HFFc6 (cell line): ENCODE measurements at places on chromosomes 2 and 18. TPM values are rescaled to one million over a fixed set of nuclear protein-coding genes. Genes with fewer than 3 reads are reported as not detected.
A peak's percentile ranks its signal among the peaks of the same experiment; 100 is the strongest.

The HOXD1 gene
- total RNA-seq: not detected in 2 replicates

The CCDC141 gene
- not detected in 2 replicates for total RNA-seq

The SLC38A11 gene
- 1.5 to 3.0 TPM (median 2.0 TPM) in 3 replicates for total RNA-seq

The SULT1C4 gene
- not detected in 3 replicates for total RNA-seq

The FBXO48 gene
- 0.21 to 0.76 TPM (median 0.69 TPM) in 3 replicates for total RNA-seq

The IL37 gene
- not detected in 3 replicates for total RNA-seq

The DPYSL5 gene
- not detected in 3 replicates for total RNA-seq

The DTNA gene
- 0.58 to 1.8 TPM (median 1.3 TPM) in 3 replicates for total RNA-seq

The CEP76 gene
- total RNA-seq: 6.4 TPM in 2 replicates

The C1GALT1C1L gene
- not detected in 3 replicates for total RNA-seq

The CCDC178 gene
- not detected in 3 replicates for total RNA-seq

The OTOF gene
- not detected in 3 replicates for total RNA-seq

The MOGAT1 gene
- not detected in 3 replicates for total RNA-seq

DNA sequence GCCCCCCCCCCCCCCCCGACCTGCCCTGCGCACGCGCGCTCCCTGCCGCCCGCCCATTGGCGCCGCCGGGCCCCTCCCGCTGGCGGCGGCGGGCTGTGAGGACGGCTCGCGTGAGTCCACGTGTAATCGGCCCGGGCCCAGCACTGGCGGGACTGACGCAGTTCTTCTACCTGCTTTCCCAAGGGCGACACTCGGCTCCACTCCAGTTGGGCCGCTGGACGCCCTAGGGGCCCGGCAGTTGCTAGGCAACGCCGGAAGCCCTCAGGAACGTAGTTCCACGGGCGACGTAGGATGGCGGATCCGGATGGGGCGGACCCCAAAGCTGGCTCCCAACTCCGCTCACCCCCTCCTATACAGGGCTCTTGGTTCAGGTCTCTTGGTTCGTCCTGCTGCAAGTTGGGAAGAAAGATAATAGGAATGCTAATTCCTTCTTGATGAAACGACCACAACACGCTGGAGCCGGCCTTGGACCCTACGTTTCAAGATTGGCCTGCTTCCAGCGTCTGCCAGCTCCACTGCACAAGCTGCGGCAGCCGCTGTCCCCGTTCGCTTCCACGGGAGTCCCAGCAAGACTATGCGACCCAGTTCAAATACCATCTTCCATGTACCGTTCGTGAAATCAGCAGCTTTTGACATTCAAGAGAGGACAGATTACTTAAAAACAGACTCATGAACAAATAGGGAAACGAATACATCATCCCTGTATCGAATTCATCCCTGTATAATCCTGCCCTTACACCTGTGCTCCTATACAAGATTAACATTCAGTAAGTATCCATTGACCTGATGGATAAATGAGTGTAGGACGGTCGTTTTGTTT lies 415 bp upstream of the MCFD2 start:
- peak; percentile 94 for DNase-seq

DNA sequence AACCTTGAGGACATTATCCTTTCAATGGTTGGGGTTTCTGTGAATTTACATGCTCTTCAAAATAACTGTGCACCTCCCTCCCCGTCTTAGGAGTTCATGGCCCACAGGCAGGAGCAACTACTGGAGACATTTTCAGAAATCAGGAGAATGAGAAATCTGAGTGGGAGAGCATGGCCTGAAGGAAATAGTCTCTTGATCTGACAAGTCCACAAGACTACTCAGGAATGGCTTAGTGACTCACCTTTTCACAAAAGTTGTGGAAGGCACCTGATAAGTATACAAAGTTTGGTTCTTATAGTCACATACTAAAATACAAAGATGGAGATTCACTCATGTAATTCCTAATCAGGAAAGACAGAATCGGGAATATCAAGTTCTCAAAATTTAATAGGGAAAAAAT lies 83.6 kb upstream of the NCKAP5 start:
- no peak for DNase-seq

- no peak for DNase-seq
Measured at GRCh38 chr2:1671916-1672315, 72.4 kb downstream of the PXDN start.

- DNase-seq: no peak
Measured at GRCh38 chr18:50401295-50401694, 26.4 kb downstream of the SKA1 start.

DNA sequence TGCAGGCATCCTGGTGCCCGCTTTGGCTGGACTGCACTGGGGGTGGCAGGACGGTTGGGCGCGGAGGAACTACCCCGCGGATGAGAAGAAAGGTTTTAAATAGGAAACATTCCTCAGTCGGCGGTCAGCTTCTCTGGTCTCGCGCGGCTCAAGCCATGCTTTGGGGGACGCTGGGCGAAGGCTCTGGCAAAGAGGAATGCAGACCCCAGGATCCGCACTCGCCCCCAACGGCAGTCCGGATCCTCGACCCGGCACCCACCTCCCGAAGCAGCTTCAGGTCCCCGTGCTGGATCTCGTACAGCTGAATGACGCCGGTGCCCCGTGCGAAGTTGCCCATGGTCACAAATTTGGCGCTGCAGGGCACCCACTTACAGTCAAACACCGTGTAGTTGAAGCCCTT lies 686 bp upstream of the PNO1 start:
- DNase-seq: peak; percentile 8

- no peak for DNase-seq
Measured at GRCh38 chr2:38243186-38243880, 133.7 kb downstream of the ATL2 start.

GRCh38 chr2:59998324-59998723 lies 555.1 kb downstream of the BCL11A start:
- DNase-seq: no peak

DNA sequence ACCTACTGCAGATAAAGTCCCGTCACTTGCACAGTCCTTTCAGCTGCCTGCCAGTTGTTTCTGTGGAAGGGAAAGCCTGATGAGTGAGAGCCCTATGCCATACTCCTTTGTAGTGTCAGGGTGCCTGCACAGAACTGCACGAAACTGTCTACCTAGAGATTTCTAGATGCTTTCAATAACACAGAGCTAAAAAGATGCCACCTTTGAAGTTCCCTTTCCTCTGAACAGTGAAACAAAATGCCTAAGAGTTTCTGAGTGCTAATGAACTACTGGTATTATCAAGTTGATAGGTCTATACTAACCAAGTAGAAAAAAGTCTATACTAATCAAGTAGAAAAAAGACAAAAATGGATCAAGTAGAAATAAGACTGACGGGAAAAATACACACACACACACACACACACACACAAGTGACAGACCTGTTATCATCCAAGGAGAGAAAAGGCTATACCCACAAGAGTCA lies 79.0 kb downstream of the TLK1 start:
- DNase-seq: no peak

DNA sequence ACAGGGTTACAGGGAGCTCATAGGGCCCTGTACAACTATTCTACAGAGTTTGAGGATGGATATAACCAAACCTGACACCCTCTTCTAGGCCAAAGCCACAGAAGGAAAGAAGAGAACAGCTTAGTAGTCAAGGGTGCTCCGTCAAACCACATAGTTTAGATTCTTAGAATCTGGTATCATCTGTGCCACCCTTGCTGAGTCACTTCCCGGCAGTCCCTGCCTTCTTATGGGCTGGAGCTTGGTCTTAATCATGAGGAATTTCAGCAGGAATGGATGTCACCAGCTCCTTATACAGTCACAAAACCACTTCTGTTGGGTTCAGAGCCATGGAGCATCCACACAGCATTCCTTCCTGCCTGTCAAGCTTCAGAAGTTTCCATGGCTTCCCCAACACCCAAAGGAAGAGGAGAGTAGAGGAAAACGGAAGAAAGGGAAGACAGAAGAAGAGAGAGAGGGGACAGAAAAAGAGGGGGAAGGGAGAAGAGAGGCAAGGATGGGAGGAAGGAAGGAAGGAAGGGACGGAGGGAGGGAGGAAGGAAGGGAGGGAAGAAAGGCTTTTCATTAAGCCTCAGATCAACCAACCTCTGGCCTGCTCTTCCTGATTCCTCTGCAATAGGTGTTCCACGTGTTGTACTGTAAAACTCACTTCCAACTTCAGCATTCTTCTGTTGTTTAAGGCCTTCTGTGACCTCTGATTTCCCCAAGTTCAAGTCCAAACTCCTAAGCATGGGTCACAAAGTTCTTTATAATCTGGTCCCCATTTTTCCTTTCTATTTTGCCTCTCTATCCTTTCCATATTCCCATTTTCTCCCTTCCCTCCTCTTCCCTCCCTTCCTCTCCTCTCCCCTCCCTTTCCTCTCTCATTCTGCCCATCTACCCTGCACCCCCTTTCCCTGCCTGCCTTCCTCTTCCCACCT lies 246.1 kb upstream of the TNP1 start:
- peak; percentile 97 for DNase-seq

GRCh38 chr2:53572696-53573095 lies 194.9 kb upstream of the CHAC2 start:
- no peak for DNase-seq

DNA sequence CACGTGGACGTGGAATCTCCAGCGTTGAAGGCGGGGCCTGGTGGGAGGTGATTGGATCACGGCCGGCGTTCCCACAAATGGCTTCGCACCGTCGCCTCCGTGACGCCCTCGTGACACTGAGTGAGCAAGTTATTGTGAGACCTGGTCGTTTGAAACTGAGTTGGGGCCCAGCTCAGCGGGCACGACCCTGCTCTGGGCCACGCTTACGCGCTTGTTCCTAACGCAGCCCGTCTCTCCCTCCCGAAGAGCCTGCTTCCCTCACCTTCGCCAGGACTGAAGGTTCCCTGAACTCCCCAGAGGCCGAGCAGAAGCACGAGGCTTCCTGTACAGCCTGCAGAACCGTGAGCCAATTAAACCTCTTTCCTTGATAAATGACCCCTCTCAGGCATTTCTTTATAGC lies 121.8 kb downstream of the RTP5 start:
- DNase-seq: no peak

DNA sequence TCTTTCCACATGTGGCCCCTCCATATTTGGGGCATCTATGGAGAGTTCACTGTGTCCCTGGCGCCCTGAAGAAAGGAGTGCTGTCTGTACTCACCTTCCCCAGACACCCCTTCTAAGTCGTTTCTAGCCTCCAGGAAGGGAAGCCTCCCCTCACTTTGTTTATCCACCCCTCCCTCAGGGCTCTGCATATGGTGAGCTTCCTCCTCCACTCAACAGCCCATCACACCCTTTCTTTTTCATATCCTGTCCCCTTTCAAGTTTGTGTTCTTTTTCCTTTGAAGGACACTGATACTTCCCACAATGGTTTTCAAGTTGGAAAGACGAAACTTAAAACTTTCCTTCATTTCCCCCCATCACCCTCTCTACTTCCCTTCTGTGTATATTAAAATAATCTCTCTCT lies 291.4 kb upstream of the POU3F3 start:
- no peak for DNase-seq

GRCh38 chr2:148023861-148024260 lies 3.0 kb downstream of the MBD5 start:
- no peak for DNase-seq

GRCh38 chr2:98478907-98479306 lies 34.2 kb downstream of the INPP4A start:
- DNase-seq: no peak

GRCh38 chr2:126586317-126586716 lies 69.6 kb upstream of the GYPC start:
- DNase-seq: no peak

DNA sequence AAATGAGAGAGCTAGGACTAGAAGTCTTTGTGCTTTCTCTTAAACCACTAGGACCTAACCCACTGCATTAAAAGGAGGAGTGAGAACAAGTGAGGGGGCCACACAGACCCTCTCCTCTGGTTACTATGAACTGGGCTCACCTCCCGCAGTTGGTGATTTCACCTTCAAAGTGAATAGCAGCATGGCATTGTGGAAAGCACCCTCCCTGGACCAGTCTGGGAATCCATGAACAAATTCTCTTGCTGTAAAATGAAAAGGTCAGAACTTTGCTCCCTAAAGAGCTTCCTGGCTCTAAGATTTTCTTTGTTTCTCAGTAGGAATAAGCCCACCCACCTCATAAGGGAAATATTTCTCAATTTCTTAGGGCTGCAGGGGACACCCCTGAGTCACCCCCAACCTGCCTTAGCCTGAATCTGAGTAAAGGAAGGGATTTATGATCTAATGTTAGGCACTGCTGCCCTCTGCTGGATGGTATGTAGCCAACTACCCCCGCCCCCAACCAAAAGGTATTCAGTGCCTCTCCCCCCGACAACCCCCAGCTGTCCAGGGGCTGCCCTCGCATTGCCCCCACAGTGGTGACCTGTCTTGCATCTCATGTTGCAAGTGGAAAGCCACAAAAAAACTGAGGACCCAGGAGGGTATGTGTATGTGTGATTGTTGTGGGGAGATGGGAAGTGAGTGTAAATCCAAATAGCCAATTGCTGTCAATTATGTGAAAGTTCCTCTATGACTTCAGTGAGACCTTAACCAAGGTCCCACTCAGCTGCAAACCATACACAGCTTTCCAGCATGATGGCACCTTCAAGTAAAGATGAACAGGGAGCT lies 230.9 kb upstream of the SLC14A2 start:
- peak; percentile 3 for DNase-seq

- no peak for DNase-seq
Measured at GRCh38 chr2:27573452-27573851, 9.4 kb upstream of the ZNF512 start.

- DNase-seq: no peak
Measured at GRCh38 chr2:240460253-240460711, 24.8 kb downstream of the GPC1 start.

DNA sequence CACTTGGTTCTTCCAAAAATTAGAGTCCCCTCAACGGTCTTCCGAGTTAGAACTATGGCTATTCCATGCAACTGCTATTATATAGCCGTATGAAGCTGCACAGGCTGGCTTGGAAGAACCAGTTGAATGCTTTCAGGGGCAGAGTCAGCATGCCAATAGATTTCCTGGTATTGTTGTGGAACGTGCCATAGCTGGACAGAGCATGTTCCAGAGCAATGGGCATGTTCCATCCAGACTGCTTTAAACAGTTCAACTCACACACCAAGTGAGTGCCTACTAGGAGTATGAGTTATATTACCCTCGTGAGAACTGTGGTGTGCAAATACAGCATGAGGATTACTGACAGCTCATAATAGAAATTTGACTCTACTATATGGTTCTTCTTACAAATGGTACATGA lies 682.0 kb downstream of the SATB2 start:
- no peak for DNase-seq

- peak; percentile 97 for DNase-seq
Measured at GRCh38 chr2:14516844-14517243, 115.7 kb upstream of the LRATD1 start.

- DNase-seq: peak; percentile 88
Measured at GRCh38 chr2:84946204-84947009, 24.6 kb upstream of the KCMF1 start.

DNA sequence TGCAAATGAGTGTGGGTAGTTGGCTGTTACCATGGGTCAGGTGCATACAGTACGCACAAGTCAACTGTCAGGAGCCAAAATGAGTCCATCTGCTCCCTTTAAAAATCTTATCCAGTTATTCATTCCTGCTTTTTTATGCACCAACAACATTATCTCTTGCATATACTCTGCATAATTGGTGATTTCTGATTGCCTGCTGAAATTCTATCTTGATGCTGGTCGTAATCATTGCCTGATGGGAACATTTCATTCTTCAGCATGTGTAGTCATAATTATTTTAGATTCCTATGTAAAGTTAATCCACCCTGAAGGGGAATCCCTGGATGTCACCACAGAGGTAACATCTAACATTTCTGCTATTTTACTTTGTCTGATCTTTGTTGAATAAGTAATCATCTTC lies 102.2 kb upstream of the RND3 start:
- no peak for DNase-seq

GRCh38 chr2:11560806-11561205 lies 27.0 kb downstream of the GREB1 start:
- no peak for DNase-seq
